Stimulated activated CD8-positive, alpha-beta memory T cell treated with anti-CD3 and anti-CD28 coated beads, Interleukin-7, amount 100 ng/mL, for 1 hour (primary cell): ENCODE measurements at places on chromosomes 2 and 18.
A peak's percentile ranks its signal among the peaks of the same experiment; 100 is the strongest.

GRCh38 chr2:123521854-123522253 is 503.2 kb upstream of the CNTNAP5 start:
- no peak for DNase-seq

DNA sequence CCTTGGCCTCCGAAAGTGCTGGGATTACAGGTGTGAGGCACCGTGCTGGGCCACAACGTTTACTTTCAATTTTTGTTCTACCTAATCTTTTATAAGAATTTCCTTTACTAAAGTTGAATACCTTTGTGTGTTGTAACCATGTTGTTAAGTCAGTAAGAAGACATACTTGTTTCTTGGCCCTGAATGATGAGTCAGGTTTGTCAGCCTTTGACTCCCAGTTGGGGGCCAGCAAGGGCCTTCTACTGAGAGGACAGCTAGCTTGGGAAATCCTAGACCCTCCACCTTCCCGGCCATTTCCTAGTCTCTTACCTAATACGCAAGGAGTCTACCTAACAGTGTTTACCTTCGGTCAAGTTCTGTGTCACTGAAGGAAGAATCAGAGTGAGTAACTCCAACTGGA is 22.7 kb downstream of the MTHFD2 start:
- DNase-seq: no peak

- DNase-seq: no peak
These were observed 84.9 kb downstream of the PDCL3 start for GRCh38 chr2:100647709-100648108.

DNA sequence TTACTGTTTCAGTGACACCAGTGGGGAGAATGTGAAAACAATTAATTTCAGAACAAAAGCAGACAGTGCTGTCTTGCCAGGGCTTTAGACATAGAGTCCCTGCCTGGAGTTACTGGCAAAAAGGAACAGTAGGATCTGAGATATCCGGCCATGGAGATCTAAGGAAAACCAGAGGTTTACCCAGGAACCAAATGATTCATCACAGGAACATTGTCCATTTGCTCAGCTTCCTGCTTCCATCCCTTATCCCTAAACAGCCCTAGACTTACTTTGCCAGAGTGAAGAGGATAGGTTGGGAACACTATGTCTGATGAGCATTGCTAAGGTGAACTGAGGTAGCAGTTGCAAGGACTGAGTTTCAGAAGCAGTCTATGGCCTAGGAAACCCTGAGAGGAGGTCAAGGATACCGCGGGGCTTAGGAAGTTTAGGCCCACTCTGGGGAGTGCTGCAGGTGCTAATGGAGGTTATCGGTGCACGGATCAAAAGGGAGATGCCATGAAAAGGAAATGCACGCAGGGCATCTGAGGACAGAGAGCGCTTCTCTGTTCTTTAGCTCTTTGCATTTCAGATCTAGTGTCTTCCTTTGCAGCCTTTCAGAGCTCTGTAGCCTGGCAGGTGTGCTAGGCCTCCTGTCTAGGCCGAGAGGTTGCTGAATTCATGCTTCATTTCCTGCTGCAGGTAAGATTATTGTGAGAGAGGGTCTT is 223.9 kb downstream of the CDCA7 start:
- DNase-seq: no peak

GRCh38 chr2:231605607-231606091 is 13.0 kb downstream of the TEX44 start:
- no peak for DNase-seq

- DNase-seq: no peak
These were observed 508.4 kb downstream of the PLCL1 start for GRCh38 chr2:198312596-198313483.

- no peak for DNase-seq
These were observed 215.8 kb downstream of the KCNS3 start for GRCh38 chr2:18094277-18094676.

DNA sequence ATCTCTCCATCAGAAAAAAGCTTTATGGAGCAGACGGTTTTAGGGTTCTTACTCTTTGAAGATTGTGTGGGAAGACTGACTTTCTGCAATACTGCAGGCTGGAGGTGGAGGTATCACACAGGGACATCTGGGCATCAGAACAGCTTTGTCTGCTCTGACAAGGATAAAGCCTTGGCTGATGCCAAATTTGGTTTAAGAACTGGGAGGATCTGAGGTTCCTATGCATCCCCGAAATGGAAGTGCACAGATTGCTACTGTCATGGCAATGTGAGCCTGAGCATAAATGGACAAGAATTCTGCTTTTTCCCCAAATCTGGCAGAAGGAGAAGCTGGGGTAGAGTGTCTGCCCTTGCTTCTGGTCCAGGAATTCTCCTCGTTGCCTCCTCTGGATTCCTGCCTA is 424.3 kb downstream of the SLC4A3 start:
- DNase-seq: no peak

GRCh38 chr18:9088252-9088651 is 14.2 kb upstream of the NDUFV2 start:
- no peak for DNase-seq

- no peak for DNase-seq
These were observed 30.0 kb downstream of the ZNF638 start for GRCh38 chr2:71361631-71362030.

- DNase-seq: no peak
These were observed 149.9 kb downstream of the TAF4B start for GRCh38 chr18:26376105-26376504.

DNA sequence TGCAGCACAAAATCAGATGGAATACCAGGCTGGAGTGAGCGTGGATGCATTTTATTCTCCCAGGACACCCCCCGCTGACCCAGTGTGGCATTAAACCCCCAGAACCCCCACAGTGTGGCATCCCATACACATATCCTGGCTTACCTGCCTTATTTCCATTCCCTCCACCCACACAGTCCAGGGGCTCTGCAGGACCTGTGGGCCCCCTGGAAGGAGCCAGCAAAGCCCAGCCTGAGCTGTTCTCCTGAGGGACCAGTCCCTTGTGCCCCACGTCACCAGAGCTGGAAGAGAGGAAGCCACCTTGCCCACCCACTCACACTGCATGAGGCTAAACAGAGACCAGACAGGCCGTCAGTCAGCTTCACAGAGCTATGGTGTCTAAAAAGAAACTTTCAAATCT is 20.1 kb downstream of the ST8SIA5 start:
- DNase-seq: no peak

- no peak for DNase-seq
These were observed 49.2 kb upstream of the NXPH2 start for GRCh38 chr2:138829326-138829919.

DNA sequence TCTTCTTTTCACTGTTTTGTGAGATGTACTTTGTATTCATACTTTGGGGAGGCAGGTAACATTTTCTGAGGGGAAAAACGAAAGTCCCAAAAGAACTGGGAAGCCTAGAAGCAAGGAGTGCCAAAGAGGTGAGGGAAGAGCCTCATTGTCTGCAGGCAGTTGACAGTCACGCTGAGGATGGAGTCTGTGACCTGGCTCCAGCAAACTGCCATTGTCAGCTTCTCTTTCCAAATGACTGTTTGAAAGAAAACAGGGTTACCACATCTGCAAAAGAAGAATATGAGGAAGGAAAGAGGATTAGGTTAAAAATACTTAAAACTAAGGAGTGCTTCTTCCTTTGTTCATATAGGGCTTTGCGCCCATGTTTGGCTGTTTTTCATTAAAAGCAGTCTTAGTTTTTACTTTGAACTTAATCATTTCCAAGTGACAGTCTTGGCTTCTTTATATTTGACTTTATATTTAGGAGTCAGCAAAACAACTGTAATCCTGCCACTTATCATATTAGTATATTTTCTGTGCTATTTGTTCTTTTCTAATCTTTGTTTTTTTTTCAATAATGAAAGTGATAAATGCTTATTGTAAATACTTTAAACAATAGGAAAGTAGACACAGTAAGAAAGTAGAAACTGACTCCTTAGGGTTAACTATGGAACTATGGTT is 35.0 kb downstream of the CERS6 start:
- DNase-seq: no peak

GRCh38 chr2:64202206-64202845 is 58.1 kb upstream of the PELI1 start:
- DNase-seq: no peak

- DNase-seq: no peak
These were observed 7.2 kb downstream of the PECR start for GRCh38 chr2:216074380-216074779.

GRCh38 chr18:79355433-79356335 is 40.0 kb upstream of the NFATC1 start:
- no peak for DNase-seq

DNA sequence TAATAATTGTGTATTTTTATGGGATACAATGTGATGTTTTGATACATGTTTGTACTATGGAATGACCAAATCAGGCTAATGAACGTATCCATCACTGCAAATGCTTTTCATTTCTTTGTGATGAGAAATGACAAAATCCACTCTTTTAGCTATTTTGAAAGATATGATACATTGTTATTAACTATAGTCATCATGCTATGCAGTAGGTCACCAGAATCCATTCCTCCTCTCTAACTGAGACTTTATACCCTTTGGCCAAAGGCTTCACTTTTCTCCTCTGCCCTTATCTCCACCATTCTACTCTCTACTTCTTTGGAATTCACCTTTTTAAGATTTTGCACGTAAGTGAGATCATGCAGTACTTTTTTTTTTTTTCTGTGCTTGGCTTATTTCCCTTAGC is 44.5 kb upstream of the TMEM17 start:
- no peak for DNase-seq

DNA sequence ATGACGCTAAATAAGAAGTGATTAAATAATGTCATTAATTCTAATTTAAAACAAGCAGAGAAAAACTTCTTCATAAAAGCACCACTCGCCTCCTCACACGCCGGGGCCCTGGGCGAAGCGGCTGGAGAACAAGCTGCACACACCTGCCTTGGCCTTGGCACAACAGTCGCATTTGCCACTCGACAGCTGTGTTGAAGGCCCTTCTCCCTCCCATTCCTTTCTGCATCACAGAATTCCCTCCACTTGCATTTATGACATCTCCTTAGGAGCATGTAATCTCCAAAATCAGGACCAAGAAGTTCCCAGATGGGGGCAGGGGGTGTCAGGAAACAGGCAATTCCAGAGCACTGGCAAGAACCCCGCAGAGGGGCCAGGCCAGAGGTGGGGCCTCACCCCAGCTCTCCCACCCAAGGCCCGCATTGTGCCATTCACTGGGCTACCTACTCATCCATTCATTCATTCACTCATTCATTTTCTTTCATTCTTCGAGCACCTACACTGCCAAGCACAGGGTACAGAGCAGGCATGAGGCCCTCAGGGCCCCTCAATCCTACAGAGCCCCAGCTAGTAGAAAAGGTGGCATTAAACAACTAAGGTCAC is 6.4 kb downstream of the HDAC4 start:
- DNase-seq: no peak

DNA sequence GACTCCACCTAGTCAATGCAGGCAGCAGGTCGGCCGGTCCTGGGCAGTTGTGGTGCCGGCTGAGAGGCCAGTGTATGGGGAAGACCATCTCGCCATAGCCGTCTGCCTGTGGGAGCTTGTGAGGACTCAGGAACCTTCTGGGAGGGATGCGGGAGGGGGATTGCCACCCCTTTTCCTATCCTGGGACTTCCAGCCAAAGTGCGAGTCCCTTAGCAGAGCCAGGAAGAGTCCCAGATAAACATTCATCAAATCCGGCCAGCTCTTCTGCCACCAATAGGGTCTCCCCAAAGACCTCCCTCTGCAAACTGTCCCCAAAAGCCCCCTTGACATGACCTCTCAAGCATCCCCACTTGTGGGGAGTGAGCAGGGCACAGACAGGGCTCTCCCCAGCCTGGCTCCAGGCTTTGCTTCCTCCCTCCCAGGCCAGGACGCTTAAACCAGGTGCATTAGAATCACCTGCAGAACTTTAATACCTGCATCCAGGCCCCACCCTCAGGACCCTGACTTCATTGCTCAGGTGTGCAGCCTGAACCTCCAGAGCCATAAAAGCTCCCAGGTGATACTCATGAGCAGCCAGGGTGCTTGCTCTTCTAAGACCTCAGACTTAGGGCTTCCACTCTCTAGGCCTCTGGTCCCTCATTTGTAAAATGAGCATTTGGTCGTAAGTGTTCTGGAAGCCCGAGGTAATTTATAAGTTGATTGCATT is 159.3 kb downstream of the CAPN13 start:
- no peak for DNase-seq

GRCh38 chr2:190584980-190585661 is 50.6 kb upstream of the NEMP2 start:
- no peak for DNase-seq

- no peak for DNase-seq
These were observed 8.9 kb upstream of the POU3F3 start for GRCh38 chr2:104844807-104845551.

- DNase-seq: peak; percentile 24
These were observed 2.1 kb downstream of the CTDP1 start for GRCh38 chr18:79681484-79682387.

DNA sequence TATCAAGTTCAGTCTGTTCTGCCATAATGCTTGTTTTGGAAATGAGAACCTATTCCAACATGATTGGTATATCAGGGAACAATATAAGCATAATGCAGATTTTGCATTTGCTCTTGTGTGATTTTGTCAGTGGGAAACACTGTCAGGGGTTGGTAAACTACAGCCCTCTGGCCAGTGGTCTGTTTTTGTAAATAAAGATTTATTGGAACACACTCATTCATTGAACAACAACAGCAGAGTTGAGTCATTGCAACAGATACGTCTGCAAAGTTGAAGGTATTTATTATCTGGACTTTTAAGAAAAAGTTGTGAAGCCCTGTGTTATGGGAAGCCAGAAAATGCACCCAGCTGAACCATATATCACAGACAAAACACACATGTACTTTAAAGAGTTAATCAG is 83.1 kb downstream of the MCFD2 start:
- DNase-seq: no peak

GRCh38 chr2:234373060-234373459 is 123.8 kb downstream of the ARL4C start:
- DNase-seq: no peak

GRCh38 chr2:66579186-66580126 is 144.5 kb downstream of the MEIS1 start:
- DNase-seq: no peak

GRCh38 chr2:175552902-175553301 is 371.4 kb upstream of the ATP5MC3 start:
- no peak for DNase-seq

GRCh38 chr2:197184959-197185586 is 125.5 kb downstream of the ANKRD44 start:
- DNase-seq: no peak

DNA sequence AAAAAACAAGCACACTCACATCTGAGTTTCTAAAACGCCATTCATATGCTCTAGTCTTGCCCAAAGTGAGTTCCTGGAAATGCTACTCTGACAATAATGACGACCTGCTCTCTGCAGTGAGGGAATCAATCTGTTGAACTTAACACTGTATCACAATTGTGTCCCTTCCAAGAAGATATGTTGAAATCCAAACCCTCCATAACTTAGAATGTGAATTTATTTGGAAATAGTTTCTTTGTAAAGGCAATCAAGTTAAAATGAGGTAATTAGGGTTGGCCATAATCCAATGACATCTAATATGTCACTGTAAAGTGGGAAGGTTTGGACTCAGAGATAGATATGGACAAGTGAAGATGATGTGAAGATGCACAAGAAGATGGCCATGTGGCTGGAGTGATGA is 264.5 kb downstream of the CD226 start:
- DNase-seq: no peak

GRCh38 chr18:76720683-76721082 is 101.7 kb upstream of the ZNF236 start:
- no peak for DNase-seq
